ENCODE measurements at places on chromosomes 3 and 15.

DNA sequence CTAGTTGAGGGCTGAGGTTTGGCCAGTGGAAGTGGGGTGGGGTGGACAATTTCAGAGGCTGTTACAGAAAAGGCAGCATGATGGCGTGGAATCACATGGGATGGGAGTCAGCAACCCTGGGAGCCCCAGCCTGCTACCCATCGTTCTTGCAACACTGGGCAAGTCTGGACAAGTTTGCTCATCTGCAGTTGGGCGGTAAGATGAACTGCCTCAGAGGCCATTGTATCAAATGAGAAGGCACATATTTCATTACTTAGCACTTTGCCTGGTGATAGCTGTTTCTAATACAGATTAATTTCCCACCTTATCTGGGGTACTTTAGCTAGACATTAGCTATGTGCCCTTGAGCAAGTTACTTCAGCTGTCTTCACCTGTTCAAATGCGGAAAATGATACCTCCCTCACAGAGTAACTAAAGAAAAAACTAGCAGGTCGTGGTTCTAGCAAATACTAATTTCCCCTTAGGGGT is 248.9 kb downstream of the THSD4 start:
- DNase-seq: no peak

- no peak for DNase-seq
Observed at GRCh38 chr3:193556841-193557240, 2.1 kb upstream of the ATP13A4 start.

GRCh38 chr3:73437828-73438227 is 186.9 kb downstream of the PDZRN3 start:
- DNase-seq: no peak

DNA sequence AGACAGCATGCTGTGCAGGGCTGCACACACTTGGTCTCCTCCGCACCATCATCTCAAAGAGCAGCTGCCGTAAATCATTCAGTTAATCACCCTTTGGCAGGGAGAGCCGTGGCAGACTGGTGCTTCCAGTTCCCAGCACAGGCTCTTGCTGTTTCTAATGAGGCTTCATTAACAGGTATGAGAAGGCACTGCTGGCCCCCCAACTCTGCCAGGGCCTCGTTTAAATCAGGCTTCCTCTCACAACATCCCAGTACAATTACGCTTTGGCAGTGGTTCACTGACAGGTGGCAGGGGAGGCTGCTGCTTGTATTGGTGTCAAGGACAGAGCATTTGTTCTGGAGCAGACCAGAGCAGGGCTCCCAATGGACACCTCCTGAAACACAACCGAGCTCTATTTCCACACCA is 77.1 kb downstream of the BFSP2 start:
- peak; percentile 97 for DNase-seq

- no peak for DNase-seq
Observed at GRCh38 chr15:44720460-44721176, 9.3 kb downstream of the B2M start.

- no peak for DNase-seq
Observed at GRCh38 chr15:23073890-23074646, 34.7 kb upstream of the TUBGCP5 start.
